ENCODE measurements at places on chromosomes 11 and 22.
A peak's percentile ranks its signal among the peaks of the same experiment; 100 is the strongest.

DNA sequence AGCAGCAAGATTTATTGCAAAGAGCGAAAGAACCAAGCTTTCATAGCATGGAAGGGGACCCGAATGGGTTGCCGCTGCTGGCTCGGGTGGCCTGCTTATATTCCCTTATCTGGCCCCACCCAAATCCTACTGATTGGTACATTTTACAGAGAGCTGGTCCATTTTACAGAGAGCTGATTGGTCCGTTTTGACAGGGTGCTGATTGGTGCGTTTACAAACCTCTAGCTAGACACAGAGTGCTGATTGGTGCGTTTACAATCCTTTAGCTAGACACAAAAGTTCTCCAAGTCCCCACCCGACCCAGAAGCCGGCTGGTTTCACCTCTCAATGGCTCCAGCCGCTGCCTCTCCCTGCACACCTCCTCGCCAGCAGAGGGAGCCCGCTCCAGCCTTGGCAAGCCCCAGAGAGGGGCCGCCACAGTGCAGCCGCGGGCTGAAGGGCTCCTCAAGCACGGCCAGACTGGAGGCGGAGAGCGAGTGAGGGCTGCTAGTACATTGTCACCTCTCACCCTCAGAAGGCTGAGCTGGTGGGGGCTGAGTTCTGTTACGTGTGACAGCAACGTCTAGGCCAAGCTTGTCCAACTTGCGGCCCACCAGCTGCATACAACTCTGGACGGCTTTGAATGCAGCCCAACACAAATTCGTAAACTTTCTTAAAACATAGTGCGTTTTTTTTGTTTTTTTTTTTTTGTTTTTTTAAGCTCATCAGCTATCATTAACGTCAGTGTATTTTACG lies 8.7 kb downstream of the PTH start:
- peak; percentile 74 for DNase-seq

GRCh38 chr11:78261367-78261766 lies 72.6 kb downstream of the USP35 start:
- no peak for DNase-seq

DNA sequence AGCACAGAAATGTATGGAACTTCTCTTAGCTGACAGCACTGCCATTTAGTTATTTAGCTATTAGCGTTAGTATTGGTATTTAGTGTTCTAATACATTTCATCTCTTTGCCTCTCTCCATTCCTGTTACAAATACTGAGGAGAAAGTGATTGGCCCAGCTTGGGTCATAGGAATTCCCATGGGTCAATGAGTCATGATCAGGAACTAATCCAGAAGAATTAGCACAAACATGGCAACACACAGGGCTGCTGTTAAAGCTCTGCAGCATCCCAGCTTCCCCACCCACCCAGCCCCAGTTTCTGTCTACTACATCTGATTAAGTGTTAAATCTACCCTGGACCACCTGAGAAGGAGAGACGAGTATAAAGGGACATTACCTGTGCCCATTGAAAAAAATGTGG lies 36.1 kb downstream of the PDGFD start:
- no peak for DNase-seq

- no peak for DNase-seq
Measured at GRCh38 chr11:1771273-1771672, 7.5 kb upstream of the CTSD start.

DNA sequence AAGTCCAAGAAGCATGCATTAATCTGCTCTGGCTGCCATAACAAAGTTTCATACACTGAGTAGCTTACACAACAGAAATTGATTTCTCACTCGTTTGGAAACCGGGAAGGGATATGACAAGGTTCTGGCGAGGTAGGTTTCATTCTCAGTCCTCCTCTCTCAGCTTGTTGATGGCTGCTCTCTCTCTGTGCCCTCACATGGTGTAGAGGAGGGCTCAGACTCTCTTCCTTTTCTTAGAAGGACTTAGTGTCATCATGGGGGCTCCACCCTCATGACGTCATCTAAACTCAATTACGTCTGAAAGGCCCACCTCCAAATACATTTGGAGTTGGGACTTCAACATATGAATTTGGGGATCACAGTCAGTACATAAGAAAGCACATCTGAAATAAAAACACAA lies 18.6 kb downstream of the GLYATL1 start:
- DNase-seq, result no peak

DNA sequence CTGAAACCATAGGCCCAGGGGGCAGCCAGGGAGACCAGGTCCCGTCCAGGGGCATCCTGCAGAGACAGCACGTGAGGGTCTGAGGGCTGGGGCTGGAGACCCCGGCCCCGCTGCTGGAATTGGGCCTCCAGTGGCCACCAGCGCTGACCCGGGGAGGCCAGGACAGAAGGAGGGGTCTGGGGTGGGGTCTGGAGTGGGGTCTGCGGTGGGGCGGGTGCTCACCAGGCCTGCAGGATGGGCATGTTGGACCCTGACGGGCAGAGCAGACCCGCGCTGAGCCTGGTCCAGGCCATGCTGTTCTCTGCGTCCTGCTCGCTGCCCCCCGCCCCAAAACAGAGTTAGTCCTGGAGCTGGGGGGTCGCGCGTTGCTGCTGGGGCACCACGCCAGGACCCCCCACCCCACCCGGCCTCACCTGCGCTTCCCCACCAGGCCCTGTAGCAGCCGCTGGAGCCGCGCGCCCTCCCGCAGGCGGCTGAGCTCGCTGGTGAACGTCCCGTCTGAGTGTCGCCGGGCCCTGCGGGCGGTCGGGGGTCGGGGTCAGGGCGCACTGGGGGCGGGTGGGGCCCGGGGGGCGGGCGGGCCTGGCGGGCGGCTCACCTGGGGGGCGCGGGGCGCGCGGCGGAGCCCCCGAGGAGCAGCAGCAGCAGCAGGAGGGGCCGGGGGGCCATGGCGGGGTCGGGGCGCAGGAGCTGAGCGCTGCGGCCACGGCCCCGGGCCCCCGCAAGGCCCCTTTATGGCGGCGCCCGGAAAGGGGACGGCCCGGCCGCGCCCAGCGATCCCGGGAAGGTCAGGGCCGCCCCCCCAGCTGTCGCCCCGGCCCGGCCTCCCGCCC lies at the start of gene SCT:
SCT (minus strand) TSS at position 707 of the 833 bp plus-strand sequence; CDS start at position 669, 38 bp downstream.
- DNase-seq, result no peak

- no peak for DNase-seq
Measured at GRCh38 chr22:31339148-31339832, 6.9 kb downstream of the PATZ1 start.

DNA sequence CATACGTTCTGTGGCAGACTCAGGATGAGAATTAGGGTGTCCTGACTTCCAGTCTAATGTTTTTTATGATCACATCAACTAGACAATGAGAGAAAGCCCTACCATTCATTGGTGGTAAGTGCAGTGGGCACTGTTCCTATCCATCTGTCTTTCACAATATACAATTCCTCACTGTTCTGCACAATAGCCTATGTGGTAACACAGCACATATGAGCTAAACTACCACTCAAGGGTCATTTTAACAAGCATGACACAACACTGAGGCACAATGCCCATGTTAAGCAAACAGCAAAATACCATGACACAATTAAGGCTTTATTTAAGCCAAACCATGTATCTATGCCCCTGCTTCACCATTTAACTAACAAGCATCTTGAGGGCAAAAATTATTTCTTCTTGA lies 52.3 kb downstream of the SIK3 start:
- no peak for DNase-seq

- DNase-seq, result no peak
Measured at GRCh38 chr11:10930224-10930971, 72.5 kb upstream of the ZBED5 start.

- DNase-seq, result no peak
Measured at GRCh38 chr22:31295831-31296657, 3.8 kb upstream of the PIK3IP1 start.

DNA sequence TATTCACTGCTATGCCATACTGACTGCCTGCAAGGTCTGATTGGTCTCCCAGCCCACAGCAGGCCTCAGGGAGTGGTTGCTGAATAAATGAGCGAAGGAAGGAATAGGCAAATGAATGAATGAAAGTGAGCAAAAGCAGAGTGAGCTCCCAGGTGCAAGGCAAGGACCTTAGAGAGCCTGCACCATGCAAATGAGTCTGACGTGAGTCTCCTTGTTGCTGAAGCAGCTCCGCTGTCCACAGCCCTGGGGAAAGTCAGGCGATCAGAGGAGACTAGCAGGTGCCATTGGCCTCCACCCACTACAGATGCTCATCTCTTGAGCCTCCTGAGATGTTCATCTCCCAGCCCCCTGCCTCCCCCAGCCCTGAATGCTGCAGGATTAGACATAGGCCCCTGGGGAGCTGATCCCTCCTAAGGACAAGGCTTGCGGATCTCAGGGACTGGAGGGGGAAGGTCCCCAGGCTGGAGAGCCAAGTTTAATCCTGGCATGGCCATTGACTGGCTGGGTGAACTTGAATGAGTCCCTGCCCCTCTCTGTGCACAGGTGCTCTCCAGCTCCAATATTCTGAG lies 22.1 kb downstream of the GDPD5 start:
- no peak for DNase-seq

DNA sequence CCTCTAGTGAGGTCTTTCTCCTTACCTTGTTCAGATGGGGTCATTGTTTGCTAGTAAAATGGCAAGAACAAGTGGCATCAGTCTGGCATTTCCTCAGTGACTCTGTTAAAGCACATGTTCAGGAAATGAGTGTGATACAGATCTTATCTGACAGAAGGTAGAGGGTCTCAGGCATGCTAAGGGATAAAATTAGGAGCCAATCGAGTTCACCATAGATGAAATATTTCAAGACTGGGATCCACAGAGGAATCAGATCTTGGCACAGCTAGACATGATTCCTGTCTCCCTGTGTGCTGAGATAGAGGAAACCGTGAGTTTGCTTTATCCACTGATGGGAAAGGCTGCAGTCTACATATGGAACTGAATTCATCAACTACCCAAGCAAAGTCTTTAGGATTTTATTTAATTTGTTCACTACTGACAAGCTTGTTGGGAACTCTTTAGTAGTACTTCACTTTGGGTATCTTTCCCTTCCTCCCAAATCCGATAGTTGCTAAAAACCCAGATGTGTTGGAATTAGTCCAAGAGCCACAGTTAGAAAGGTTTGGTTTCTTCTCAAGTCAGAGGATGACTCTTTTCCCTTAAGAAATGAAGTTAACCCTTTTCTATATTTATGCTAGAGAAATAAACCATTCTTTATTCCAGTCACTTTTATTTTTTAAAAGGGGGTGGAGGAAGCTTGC lies 18.4 kb downstream of the FAM118B start:
- DNase-seq, result no peak

DNA sequence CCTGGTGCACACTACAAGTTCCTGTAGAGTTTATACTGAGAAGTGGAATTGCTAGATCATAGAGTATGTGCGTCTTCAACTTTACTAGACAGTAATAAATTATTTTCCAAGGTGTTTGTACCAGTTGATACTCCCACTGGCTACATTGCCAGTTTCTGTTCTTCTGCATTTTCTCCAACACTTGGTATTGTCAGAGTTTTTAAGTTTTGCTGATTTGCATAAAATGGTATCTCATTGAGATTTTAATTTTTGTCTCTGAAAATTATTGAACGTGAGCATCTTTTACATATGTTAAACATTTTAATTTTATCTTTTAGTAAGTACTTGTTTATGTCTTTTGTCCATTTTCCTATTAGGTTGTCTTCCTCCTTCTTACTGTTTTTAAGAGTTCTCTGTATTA lies 7.3 kb downstream of the TBCEL start:
- DNase-seq, result no peak

DNA sequence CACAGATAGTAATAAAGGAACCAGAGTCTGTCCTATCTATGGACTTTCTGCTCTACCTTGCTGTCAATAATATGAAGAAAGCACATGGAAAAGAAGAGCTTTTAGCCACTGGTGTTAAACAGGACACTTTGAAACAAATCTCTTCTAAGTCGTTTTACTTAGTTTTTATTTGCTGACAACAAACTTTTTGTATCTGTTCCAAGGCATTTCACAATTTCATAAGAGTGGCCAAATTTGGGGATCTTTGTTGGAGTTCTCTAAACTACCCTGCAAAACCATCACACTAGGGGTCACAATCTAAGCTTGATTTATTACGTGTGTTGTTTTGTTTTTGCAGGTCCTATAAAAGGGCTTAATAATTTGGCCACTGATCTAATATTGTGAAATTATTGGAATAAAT lies 54.4 kb downstream of the BBOX1 start:
- DNase-seq, result no peak

GRCh38 chr11:36330411-36330810 lies 34.3 kb downstream of the PRR5L start:
- DNase-seq, result no peak

DNA sequence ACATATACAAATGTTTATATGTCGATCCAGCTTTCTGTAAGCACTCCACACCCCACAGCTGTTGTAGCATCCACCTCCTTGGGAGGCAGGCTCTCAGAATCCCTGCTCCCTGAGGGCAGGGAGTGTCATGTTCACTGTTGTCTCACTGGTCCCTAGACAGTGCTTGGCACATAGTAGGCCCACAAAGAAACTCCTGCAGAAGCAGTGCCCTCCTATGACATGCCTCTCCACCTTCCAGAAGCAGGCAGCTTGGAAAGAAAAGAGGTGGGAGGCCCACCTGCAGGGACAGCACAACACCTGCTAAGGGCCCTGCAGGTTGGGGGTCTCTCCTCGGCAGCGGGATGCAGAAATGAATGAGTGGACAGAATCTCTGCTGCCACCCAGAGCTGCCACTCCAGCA lies 11.1 kb upstream of the CDC42EP2 start:
- DNase-seq, result no peak

DNA sequence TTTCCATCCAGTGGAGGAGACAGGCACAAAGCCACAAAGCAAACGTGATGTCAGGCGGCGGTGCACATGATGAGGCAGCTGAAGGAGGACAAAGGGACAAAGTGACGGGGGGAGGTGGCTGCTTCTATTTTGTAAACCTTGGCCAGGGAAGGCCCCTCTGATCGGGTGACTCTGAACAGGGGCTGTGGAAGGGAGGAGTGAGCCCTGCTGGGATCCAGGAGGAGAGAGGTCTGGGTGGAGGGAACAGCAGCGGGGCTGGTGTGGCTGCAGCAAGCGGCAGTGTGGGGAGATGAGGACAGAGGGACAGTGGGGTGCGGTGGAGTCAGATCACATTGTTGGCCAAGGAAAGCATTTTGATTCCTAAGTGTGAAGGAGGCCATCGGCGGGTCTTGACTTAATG lies 36.7 kb downstream of the SHISAL1 start:
- DNase-seq, result no peak

GRCh38 chr11:135037828-135038227 lies 625.8 kb upstream of the B3GAT1 start:
- DNase-seq, result no peak

DNA sequence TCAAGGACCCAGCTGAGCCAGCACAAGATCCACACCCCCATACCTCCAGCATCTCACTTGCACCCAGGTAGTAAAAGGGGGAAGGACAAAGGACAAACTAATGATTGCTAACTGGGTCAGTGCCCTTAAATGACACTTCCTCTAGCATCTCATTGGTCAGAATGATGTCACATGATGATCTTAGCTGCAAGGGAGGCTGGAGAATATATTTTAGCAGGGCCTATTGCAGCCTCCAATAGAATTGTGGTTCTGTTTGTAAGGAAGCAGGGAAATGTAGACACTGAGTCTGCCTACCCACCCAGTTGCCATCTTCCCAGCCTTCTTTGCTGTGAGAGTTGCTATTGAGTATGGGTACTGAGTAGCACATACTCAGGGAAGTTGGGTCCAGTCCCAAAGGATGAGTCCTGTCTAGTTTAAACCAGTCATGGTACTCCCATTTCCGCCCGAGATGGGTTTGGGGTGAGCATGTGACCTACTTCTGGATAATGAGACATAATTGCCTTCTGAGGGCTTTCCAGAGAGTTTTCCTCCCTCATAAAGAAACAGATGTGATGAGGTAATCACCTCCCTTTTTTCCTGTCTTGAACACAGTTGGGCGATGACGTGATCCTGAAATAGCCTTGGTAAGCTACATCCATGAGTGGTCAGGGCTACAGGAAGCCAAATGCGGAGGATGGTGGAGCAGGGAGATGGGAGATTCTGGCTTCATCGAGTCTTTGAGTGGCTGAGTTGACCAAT lies 5.5 kb upstream of the DNAL4 start:
- DNase-seq, result no peak

- no peak for DNase-seq
Measured at GRCh38 chr11:75100314-75100713, 3.6 kb upstream of the OR2AT4 start.

Measured in immature natural killer cell (primary cell).